ENCODE measurements at places on chromosomes 12 and 14.

- no peak for DNase-seq
Observed at GRCh38 chr12:777550-778047, 25.2 kb downstream of the WNK1 start.

DNA sequence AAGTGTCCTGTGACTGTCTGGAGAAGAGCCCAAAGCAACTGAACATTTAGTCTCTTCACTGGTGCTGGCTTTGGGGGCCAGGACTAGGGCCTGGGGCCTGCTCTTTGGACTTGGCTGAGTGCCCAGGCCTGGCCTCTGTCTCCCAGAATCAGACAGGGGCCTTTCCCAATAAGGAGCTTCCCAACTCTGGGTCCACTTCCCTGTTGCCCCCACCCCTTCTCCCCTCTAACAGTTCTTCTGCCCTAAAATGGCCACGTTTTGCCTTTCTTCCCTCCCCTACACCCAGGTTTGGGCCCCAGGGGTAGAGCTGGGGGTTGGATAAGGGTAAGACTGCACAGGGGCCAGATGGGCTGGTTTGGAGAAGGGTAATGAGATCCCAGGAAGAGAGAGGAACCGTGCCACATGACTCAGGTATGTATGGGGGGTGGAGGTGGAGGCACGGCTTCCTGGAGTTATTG is 10.0 kb upstream of the ITGA5 start:
- DNase-seq = peak; percentile 46

DNA sequence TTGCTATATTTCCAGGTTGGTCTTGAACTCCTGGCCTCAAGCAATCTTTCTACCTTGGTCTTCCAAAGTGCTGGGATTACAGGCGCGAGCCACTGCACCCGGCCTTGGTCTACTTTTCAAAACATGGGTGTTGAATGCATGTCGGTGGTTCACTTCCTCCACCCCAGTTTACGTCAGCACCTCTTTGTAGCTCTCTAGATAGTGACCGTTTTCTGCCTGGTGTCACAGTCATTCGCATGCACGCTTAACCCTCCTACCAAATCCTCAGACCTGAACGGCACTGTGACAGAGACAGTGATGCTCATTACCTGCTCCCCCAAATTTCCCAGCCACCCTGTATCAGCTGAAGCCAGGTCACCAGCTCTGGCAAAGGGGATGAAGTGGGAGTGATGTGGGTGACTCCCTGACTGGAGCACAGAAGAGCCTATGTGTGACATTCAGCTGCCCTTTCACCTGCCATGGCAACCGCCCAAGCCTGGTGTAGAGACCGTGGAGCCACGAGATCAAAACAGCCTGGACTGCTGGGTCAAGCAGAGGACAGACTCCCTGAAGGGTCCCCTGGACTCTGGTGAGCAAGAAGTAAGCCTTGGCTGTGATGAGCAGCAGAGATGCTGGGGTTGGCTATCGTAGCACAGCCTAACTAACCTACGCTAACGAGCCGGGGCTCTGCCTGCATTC is 66.2 kb upstream of the GPR68 start:
- DNase-seq = no peak

GRCh38 chr12:15525441-15525840 is 203.1 kb downstream of the PTPRO start:
- no peak for DNase-seq

GRCh38 chr12:108381787-108382436 is 42.8 kb upstream of the CMKLR1 start:
- peak; percentile 92 for DNase-seq

DNA sequence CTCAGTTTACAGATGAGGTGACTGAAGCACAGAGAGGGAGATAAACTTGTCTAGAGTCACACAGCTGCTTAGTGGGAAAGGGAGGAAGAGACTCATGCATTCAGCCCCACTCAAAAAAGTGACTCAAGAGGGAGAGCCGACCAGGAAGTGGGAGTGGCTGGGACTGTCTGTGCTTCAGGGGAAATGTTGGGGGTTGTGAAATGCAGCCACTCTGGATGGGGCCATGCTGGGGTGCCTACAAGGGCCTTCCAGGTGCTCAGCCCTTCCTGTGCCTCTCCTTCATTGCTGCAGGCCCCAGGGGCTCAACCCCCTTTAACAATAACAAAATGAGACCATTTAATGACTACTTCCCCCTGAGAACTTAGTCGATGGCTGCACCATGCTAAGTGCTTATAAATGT is 41.8 kb downstream of the CACNA1C start:
- no peak for DNase-seq

DNA sequence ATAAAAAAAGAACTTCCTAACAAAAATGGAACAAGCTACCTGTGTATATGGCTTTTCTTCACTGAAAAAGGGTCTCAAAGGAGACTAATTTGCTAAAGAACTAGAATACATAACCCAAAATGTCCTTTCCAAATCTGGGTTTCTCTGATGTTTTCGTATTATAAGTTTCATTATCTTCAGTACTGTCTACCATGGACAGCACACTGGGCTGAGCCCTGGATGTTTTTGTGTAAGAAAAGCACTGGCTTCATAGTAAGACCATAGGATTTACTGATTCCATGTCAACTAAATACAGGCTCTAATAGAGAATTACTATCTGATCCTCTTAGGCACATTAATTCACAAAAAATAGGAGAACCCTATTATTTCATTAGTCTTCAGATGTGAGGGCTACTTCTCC is 94.3 kb upstream of the GPHB5 start:
- no peak for DNase-seq

- no peak for DNase-seq
Observed at GRCh38 chr12:92488735-92489134, 214.1 kb upstream of the PLEKHG7 start.

DNA sequence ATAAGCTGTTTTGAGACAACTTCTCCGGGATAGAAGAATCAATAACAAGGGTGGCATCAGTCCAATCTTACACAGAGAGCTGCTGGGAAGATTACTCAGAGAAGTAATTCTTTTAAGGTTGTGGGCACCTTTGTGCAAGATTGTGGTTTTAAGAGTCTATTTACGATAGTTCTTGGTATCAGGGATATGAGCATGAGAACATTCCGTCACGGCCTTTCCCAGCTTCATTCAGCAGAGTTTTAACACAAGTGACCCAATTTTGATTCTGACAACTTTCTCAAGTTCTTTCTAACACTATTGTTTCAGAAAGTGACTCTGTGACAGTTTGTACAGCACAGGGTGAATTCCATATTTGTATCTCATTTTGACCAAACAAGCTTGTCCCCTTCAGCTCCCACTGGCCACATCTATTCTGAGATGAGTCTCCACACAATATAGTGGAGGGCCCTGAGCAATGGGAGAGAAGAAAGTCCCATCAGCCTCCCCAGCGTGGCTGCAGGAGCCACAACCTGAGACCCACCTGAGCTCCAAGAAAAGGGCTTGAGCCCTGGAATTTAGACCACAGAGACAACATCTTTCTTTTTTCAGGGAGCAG is 869.2 kb downstream of the TMEM121 start:
- no peak for DNase-seq

- peak; percentile 94 for DNase-seq
Observed at GRCh38 chr12:55072083-55072482, 52.3 kb downstream of the NEUROD4 start.

DNA sequence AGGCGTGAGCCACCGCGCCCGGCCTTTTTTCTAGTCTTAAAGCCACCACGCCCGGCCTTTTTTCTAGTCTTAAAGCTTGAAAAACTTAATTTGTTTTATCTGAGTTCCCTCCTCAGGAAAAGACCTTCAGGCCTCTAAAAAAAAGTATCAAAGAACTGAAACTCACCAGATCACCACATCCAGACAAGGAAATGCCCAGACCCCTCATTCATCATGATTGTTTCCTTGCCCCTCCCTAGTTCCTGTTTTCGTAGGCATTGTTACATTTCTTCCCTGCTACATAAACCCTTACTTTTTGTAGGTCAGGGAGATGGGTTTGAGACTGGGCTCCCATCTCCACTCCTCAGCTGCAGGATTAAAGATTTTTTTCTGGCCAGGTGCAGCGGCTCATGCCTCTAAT is 21.1 kb upstream of the VWF start:
- no peak for DNase-seq

DNA sequence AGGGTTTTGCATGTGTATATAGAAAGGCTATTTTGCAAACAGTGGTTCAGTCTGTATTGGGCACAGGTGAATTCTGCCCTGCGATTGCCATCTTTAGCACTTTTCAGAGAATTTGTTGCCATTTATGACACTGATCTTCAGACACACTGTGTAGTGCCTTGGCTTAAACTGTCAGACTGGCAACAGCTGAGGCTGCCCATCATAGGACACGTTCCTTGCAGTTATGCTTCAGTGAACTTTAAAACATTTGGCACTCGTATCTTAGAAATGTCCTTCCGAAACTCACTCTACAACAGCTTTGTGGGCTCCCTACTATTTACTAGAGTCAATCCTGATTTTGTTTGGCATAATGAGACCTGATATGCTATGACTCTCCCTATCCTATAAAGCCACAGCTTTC is 29.1 kb downstream of the AP5M1 start:
- DNase-seq = no peak

GRCh38 chr12:127239781-127240180 is 1027.2 kb upstream of the TMEM132C start:
- DNase-seq = no peak

- peak; percentile 67 for DNase-seq
Observed at GRCh38 chr12:128445415-128446127, 178.6 kb downstream of the TMEM132C start.

- DNase-seq = no peak
Observed at GRCh38 chr12:47751561-47751960, 7.1 kb downstream of the RAPGEF3 start.

DNA sequence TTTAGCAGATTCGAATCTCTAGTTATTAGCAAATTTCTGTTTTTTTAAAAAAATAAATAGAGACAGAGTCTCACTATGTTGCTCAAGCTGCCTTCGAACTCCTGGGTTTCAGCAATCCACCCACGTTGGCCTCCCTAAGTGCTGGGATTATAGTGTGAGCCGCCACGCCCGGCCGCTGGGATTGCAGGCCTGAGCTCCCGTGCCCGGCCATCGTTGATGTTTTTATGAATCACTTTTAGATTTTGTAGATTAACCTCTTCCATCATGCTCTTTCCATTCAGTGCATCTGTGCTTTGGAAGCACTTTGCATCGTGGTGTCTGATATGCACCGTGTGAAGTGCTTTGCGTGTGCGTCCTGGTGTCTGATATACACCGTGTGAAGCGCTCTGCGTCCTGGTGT is 20.9 kb downstream of the PGAM5 start:
- DNase-seq = no peak

GRCh38 chr12:127115468-127116035 is 1151.4 kb upstream of the TMEM132C start:
- DNase-seq = no peak

DNA sequence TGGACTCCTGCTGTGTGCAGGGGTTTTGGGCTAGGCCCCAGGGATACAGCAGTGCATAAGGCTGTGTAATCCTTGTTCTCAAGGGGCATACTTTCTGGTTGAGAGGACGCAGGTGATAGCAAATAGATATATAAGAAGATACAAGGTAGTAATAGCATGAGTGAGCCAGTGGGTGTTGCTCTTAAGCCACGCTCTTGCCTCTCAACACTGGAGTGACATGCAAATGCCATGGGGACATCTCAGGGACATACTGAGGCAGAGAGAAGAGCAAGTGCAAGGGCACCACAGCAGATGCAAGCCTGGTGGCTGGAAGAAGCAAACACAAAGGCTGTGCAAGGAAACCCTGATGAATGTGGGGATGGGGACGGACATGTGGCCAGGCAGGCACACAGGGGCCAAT is 223.3 kb downstream of the CHST11 start:
- peak; percentile 77 for DNase-seq

- DNase-seq = no peak
Observed at GRCh38 chr14:52266782-52267181, 716 bp upstream of the PTGDR start.

- DNase-seq = no peak
Observed at GRCh38 chr12:120041386-120042231, 52.6 kb downstream of the BICDL1 start.

DNA sequence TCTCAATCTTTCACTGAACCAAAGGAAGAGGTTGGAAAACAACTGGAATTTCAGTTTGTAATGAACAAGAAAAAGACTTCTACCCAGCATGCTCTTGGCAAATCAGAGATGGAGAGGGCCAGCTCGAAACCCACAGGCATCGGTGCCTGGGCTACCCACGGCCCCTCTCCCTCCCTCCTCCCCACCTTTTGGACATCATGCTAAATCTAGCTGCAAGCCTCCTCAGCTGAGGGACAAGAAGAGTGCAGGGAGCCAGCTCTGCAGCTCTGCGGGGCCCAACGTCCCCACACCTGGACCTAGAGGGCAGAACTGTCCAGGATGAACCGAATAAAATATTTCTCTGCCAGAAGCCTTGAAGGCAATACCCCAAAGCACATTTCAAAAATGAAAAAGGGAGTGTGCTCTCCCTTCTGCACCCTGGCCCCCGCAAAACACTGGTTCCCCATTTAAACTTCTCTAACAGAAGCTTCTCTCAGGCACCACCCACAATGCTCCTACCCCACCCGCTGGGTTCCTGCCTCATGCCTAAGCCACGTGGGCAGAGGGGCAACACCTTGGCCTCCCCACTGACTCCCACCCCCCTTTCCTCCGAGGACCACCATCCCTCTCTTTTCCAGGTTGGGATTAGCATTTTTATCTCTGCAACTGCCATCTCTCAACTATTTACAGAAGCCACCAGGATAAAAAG is 8.2 kb downstream of the CAMKK2 start:
- DNase-seq = peak; percentile 66

DNA sequence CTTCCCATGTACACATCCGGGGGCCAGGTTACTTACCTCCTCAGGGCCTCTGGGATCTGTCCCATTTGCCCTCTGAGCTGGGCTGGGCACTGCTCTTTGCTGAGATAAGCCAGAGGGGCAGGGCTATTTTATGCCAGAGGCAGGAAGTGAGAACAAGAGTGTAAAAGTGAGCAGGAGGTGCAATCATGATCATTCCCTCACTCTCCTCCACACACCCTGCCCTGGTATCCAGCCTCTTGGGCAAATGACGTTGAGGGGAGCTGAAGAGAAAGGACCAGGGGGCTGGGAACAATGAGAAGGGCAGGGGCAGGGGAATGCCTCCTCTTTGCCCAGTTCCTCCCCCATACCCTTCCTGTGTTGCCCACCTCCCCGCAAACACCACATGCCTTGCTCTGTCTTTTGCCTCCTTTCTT is 4.2 kb downstream of the LPAR5 start:
- DNase-seq = peak; percentile 51

- peak; percentile 52 for DNase-seq
Observed at GRCh38 chr12:24378548-24379407, 429.3 kb upstream of the SOX5 start.

DNA sequence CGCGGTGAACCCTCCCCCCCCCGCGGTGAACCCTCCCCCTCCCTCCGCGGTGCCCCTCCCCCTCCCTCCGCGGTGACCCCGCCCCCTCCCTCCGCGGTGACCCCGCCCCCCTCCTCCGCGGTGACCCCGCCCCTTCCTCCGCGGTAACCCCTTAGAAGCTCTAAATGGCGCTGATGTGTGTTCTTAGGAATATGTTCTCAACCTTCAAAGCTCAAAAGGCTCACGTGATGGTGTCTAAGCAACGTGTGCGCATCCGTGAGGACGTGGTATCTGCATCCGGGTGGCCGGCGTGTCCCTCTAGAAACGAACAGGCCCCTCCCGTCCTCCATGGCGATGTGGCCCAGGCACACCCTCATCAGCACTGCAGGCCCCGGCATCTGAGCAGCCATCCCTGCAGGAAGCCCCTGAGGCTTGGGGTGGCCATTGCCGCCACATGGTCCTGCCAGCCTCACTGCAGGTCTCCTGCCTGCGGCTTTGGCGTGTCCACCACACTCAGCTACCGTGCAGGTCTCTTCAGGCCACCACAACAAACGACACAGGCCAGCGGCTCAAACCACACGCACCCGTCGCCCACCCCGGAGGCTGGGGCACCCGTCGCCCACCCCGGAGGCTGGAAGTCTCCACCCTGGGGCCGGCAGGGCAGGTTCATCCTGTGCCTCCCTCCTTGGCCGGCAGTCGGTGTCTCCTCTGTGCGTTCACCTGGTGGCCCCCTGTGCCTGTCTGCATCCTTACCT is 14.5 kb upstream of the FBRSL1 start:
- DNase-seq = no peak

Measured in endodermal cell (in vitro differentiated cells).